Nucleus accumbens (tissue), 56 donors: ENCODE measurements at places on chromosomes 11 and 22.

- DNase-seq: no peak
Observed at GRCh38 chr11:32420937-32421901, 14.1 kb downstream of the WT1 start.

GRCh38 chr22:32733923-32734514, 67.5 kb upstream of the TIMP3 start:
- DNase-seq: no peak

GRCh38 chr11:72635309-72635915, 38.8 kb downstream of the PDE2A start:
- no peak for DNase-seq

- DNase-seq: no peak
Observed at GRCh38 chr11:123299721-123300120, 104.7 kb upstream of the CLMP start.

GRCh38 chr11:73652046-73652730, 5.8 kb downstream of the PLEKHB1 start:
- DNase-seq: peak; percentile 87

GRCh38 chr22:35598396-35598710, 18.8 kb downstream of the MB start:
- no peak for DNase-seq

DNA sequence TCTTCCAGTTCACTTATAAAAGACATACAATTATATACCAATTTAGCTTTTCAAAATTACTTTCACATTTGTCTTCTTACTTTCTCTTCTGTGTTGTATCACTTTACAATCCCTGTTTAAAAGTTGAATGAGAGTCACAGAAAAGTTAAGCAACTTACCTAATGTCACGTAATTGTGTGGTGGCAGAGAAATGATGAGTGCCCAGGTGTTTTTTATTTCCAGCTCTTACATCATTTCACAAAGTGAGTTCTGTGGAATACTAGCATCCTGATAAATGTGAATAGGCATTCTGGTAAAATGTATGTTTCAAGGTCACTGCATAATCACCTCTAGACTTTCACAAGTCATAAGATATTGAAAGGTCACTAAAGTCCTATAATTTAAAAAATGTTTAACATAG, 133.0 kb upstream of the FIBIN start:
- no peak for DNase-seq

DNA sequence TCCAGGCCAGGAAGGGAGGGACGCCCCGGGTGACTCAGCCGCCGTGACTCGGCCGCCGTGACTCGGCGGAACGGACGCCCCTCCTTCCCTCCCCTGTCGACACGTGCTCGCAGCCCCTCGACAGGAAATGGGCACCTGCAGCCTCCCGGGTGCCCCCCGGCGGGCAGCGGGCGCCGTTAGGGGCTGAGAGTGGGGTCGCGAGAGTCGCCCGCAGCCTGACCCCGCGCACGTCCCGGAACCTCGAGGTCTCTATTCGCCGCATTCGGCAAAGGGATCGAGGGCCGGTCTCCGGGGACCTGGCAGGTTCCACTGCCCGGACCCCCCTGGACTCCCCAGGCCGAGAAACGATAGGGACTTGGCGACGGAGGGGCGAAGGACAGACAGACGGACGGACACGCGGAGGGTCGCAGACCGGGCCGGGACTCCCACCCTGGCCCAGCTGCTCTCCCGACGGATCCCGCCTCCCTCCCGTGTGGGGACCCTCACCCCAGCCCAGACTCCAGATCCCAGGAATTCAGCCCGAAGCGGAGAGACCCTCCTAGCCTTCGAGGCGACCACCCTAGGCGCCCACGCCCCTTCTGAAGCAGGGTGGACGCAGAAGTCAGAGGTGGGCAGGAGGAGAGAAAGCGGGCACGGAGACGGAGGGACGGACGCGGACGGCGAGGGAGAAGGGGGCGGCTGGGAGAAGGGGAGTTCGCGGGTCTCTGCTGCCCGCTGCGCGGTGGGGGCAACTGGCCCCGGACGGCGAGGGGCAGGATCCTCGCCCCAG, 648 bp downstream of the FOSL1 start:
- no peak for DNase-seq

- DNase-seq: no peak
Observed at GRCh38 chr11:63032457-63032856, 16.8 kb upstream of the SLC22A8 start.

GRCh38 chr11:123654566-123655081, at the start of gene SCN3B:
Gene SCN3B (minus strand): TSS chr11:123654624. CDS start chr11:123653801, 823 bp downstream.
- peak; percentile 35 for DNase-seq

- DNase-seq: no peak
Observed at GRCh38 chr11:11332141-11332710, 20.8 kb downstream of the CSNK2A3 start.

- no peak for DNase-seq
Observed at GRCh38 chr11:47083913-47084312, 92.8 kb downstream of the ARFGAP2 start.

DNA sequence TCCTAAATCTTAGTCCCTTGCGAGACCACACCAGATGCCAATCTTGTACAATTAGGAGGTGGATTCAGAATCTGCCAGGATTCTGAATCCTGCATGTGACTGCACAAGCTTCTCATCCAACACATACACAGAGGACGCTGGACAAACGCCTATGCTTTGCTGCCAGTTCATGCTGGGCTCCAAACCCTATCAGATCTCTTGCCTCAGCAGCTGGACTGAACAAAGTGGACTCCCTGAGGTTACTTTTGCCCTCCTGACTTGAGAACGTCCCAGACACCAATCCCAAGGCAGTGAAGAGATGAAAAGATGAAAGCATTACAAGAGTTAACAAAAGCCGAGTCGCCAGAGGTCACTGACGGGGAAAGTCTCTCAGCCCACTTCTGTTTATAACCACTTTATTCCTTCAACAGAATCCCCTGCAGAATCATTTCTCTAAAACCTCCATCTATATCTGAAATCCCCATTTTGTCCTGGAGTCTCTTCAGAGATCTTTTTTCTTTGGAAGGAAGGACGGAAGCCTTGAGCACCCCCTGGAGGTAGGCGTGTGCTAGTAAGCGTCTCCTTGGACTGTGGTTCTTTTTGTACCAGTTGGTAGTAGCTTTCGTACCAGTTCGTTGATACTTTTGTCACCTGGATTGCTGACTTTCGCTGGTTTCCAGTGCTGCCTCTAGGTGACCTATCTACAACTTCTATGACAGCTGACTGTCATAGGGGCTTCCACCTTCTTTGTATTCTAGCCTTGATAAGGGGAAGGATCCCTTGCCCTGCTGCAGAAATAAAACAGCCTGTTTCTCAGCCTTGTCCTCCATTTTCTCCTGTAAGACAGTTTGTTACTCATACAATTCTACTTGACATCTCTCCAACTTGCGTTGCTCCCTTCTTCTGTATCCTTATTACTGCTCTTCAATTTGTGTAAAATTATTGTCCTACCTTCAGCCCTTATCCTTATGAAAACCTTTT, 26.1 kb upstream of the EED start:
- DNase-seq: no peak

GRCh38 chr11:64619811-64620380, 28.9 kb downstream of the SLC22A12 start:
- DNase-seq: no peak

DNA sequence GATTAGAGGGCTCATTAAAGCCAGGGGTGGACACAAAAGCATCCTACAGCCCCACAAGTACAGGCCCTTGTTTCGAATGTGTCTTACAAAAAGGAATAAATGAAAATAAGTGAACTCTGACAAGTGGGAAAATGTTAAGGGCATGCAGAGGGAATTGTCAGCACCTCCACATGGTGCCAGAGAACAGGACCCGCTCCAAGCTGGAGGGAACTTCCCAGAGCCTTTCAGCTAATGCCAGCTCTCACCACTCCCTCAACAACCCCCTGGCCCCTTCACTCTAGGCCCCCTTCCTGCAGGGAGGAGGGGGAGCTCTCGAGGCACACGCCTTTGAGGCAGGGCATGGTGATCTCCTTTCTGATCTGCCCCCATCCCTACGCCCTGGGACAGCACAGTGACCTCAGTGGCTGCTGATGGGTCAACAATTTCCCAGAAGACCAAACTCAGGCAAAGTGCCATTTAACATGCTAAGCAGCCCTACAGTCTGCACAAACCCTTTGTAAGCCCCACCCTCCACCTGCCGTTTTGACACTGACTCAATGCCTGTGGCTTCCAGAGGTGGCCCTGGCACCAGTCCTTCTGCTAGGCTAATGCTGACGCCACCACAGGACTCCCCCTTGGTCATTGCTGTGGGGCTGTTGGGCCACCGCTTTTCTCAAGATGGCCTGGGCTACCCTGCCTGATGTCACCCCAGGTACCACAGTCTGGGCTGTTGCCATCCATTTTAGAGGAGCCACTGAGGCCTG, 12.5 kb upstream of the CHST1 start:
- no peak for DNase-seq

DNA sequence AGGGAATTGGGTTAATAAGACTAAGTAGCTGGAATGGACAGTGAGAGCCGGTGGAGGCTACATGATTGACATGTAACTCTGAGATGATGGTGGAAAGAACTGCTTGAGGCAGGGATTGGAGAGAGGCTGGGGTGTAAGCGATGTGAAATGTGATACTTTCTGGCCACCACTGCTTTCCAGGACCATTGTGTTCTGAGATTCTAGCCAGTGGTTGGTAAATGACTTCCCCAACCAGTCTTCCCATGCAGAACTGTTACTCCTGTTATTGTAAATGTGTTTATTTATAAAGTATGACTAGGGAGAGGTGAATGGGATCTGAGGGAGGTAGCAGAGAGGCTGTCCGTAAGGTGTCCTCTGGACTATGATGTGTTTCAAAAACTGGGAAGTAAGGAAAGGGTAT, 18.1 kb downstream of the EXT2 start:
- no peak for DNase-seq

- DNase-seq: no peak
Observed at GRCh38 chr11:110762590-110762989, 50.4 kb upstream of the ARHGAP20 start.

- DNase-seq: no peak
Observed at GRCh38 chr22:22044153-22044552, 61.6 kb upstream of the TOP3B start.

DNA sequence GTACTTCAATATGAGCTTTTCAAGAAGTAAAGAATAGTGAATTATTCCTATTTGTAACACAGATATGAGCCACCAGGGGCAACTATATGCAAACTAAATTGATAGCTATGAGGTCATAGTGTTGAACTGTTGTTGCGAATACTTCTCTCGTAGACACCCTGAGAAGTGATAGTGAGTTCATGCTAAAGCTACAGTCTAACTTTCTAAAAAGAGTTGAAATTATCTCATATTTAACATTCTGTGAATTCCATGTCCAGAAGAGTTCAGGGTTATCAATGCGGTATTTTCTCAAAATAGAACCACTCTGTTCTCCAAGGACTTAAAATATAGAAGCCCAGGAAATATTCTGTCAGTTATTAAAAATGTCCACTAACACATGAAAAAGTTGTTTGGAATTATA, 185.4 kb downstream of the AASDHPPT start:
- no peak for DNase-seq

DNA sequence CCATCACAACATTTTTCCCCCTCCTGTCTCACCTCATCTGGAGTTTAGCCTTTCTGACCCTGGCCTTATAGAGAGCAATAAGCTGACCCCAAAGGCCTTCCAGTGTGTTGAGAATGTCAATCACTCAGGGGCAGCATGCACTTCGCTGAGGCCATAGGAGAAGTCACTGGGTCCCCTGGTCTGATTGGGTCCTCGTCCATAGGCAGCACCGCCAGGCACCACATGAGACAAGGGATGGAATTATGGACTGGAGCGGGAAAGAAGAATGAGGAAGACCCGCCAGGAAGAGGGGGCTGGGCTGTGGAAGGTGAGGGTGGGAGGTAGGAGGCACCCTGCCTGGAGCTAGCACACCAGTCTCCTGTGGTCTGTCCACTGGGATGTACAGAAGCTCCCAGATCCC, 72.9 kb downstream of the DSCAML1 start:
- DNase-seq: no peak

GRCh38 chr11:2769409-2770095, 69.8 kb upstream of the KCNQ1OT1 start:
- no peak for DNase-seq

DNA sequence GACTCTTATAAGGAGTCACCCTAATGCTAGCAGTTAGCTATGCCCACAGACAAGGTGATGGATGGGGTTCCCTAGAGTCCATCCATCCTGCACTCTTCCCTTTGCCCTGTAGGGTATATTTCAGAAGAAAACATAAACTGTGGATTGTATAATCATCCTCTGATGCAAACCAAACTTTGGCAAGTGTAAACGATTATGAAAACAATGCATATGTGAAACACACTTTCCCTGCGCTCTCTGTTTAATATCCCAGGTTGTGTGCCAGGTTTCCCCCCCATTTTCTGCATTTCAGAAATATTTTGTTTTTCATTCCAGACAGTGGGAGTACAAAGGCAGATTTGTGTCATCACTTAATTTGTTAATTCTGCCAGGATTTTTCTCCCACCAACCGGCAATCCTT, 110.0 kb downstream of the LDLRAD3 start:
- no peak for DNase-seq

DNA sequence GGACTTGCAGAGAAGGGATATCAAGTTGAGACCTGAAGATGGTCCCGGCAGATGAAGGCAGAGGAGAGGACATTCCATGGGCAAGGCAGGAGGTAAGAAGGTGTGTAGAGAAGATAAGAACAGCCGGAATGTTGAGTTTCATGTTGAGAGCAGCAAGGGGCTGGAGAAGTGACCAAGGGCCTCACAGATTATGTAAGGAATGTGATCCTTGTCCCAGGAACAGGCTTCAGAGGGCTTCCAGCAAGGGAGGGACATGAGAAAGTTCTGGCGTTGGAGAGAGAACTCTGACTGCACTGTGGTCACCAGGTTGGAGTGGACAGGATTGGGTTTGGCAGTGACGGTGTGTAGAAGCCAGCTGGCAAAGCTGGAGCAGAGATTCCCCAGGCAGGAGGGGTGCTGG, 27.6 kb upstream of the PPFIA1 start:
- no peak for DNase-seq

DNA sequence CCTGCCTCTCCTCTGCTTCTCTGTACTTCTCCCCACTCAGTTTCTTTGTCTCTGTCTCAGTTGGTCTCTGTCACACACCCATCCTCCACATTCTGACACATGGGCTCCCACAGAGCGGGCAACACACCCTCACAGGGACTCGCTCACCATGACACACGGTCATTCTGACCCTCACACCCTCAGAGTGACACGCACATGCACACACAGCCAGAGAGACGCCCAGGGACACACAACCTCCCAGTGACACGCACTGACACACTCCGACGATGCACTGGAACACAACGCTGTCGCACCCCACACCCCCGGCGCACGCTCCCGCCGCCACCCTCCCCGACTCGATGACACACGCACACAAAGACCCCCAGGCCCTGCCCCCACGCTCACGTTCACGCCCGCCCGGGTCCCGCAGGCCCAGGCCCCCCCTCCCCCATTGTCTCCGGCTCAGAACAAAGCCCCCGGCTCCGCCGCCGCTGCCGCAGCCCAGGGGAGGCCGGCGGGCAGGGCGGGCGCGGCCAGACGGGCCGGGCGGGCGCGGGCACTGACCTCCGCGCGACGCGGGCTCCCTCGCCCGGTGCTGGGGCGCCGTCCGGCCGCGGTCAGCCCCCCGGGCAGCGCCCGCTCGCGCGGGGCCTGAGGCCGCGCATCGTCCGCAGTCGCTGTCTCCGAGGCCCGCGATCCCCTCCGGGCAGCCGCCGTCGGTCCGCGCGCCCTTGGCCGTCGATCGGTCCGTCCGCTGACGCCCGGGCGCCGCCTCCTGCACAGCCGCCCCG, 404 bp downstream of the DCHS1 start:
- no peak for DNase-seq
